ENCODE measurements at places on chromosomes 4 and X.

- DNase-seq, result peak; percentile 39
Measured at GRCh38 chrX:17192106-17192505, 182.9 kb upstream of the NHS start.

DNA sequence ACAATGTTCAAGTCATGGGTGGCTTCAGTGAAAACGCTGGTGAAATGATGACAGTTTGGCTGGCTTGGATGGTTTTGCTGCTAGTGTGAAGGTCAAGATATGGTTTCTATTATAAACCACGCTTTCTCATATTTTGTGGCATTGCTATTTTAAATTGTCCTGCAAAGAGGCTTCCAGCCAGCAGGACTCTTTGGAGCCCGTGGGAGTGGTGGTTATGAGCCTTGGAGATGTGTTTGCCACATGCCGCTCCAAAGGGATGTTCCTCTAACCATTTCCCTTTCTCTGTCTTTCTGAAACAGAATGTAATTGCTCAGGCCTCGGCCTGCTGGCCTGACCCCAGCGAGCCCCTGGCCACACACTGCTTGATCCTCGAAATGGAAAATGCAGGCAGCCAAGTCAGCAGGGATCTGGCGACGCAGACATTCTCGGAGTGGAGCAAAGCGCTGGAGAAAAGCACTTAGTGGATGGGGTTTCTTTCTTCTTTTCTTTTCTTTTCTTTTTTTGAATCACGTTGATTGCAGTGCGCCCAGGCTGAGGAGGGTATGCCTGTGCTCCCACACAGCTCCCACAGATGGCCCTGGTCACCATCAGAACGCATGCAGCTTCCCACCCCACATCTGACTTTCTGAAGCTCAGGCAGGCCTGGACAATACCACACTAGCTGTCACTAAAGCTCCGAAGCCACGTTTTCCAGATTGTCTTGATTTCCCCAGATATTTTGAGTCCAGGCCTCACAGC, 114.0 kb downstream of the ENPP6 start:
- DNase-seq, result no peak

DNA sequence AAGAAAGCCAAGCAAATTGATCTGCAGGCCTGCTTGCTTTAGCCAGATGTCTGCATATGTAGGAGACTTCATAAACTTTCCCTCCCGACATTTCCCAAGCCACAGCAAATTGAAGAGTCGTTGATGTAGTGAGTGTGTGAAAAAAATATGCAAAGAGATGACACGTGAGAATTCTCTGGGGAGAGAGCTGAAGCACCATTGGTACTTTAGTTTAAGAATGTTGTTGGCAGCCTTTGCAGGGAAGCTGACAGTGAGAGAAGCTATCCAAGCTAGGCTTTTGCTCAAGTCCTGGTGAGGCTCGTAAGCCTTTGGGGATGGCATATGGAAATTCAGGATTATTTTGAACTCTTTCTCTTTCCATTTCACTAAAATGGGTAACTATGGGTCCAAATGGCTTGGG, 87.5 kb downstream of the GLRA2 start:
- no peak for DNase-seq

GRCh38 chrX:31178769-31179125, 106.9 kb upstream of the FTHL17 start:
- no peak for DNase-seq
